ENCODE measurements at places on chromosomes 3 and 15.

DNA sequence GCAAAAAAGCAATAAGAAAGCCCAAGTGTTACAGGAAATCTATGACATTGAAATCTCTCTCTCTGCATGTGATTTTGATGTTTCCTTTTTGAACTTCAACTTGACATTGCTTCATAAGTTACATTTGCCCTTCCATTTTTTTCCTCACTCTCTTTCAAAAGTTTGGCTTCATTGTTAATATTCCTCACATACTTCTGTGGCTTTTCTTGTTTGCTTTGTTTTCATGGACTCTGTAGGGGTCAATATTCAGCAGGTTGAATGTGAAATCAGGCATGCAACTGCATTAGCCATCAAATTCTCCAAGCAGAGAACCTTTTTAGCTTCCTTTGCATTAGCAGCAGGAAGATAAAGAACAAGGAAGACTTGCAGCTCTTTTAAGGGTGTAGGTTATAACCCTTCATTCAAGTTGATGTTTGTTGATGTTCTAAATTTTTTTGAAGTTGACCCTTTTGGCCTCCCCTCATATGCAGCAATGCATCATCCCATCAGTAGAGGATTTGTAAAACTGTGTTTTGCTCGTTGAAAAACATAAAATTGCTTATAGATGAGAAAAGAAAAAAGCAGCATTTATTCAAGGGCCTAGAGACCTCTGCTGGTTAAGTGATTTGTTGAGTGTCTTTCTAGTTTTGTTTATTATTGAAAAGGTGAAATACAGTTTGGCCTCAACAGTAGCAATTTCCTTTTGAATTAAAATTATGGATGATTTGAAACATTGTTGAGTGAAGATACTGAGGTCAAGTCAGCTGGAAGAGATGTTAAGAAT lies 211.4 kb downstream of the IL5RA start:
- DNase-seq, result no peak

GRCh38 chr3:9149566-9149965 lies 99.9 kb downstream of the SRGAP3 start:
- DNase-seq, result no peak

GRCh38 chr3:171806200-171807128 lies 3.8 kb downstream of the PLD1 start:
- DNase-seq, result no peak

GRCh38 chr3:189903562-189904250 lies 217.0 kb downstream of the P3H2 start:
- no peak for DNase-seq

GRCh38 chr15:77371850-77372563 lies 47.9 kb downstream of the PEAK1 start:
- DNase-seq, result no peak

DNA sequence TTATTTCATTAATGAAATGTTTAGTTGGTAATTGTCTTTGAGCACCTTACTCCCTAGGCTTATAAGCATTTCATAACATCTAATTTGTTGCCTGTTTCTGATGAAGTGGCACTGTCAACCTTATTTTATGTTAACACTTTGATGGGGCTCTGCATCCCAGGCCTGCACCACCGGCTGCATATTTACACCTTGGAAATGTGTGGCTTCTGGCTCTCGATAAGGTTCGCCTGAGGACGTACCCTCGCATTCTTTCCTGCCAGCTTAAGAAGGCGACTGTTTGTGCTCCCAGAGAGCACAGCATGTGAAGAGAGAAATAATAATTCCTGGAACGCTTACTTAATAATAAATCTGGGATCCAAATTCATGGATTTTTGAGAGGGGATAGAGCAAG lies 763.3 kb upstream of the CFAP20DC start:
- DNase-seq, result no peak

DNA sequence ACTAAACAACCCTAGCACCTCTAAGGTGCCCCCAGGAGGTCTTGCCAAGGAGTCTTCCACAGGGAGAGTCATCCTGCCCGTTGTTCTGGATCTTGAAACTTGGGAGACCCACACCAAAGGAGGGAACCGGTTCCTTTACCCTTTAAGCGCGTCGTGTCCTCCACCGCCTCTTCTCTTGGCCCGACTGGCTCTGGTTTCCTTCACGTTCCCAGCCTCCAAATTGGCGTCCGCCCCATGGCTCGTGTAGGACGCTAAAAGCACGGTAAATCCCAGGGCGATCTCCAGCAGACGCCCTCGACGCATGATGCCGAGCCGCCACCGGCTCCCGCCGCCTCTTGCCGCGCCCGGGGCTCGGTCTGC lies 1.1 kb downstream of the FBN1 start:
- no peak for DNase-seq

DNA sequence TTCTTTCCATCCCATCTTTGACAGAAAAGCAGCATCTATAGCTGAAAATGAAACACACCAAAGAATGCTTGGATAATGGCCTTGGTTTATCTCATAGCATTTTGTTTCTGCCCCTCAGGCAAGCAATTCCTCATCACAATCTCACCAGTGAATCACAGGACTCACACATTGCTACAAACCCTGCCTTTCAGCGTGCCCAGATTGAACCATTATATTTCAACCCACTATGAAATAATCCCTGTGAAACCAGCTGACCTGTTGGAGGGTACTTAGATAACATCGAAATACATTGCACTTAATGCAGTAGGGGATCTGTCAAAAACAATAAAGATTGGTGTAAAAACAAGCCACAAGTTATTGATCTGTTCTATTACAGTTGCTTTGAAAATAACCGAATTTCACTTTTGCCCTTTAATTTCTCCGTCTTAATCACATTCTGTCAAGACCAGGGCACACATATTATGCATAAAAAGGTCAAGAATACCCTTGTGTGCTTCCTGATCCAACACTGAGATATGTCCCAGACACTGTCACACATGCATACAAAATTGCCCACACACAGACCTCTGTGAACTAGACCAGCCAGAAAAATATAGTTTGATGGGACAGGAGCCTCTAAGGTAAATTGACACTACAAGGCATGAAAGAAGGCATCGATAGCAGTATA lies 839.8 kb downstream of the NTRK3 start:
- no peak for DNase-seq

- DNase-seq, result no peak
These were observed 51.1 kb downstream of the SYNM start for GRCh38 chr15:99155961-99156443.

GRCh38 chr15:70133296-70133695 lies 35.6 kb upstream of the TLE3 start:
- no peak for DNase-seq

DNA sequence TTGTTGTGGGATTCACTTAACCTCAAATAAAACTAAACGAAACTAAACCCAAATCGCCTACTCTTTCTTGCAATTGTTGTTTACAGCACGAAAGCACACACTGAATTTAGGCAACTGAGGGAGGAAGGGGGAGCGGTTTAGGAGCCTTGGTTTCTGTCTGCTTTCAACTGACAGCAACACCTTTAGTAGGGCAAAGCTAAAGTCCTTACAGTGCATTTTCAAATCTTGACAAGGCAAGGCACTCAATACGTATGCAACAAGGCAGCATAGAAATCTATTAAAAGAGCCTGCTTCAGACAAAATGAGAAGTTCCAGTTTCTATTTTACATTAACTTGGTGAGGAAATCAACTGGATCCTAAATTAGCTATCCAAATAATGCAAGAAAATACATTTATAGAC lies 174.6 kb downstream of the CHST2 start:
- no peak for DNase-seq

- DNase-seq, result no peak
These were observed 380.9 kb downstream of the EDEM1 start for GRCh38 chr3:5568451-5568850.

DNA sequence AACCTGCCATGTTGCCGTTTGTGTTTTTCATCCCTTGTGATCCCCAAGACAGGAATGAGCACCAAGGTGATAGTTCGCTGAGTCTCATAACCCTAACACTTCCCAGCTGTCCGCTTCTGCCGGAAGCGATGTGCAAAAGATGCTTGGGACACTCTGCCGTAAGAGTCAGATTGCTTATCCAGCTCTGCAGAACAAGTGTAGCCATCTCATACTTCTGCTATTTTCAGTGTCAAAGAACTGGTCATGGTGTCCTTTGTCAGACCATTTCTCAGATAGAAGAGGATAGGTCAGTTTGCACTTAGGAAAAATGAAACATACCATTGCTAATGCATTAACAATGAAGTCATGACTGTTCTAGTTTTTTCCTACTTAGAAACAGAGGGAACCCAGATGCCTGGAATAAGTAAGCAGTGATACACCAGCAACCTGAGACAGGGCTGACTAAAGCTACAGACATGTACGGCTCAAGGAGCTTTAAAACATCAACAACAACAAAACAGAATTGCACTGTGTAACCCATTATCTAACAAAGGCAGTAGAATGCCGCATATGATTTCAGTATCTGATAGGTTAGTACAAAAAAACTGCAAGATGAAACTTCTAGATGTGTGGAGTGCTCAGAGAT lies 134.0 kb upstream of the IL12A start:
- DNase-seq, result no peak

DNA sequence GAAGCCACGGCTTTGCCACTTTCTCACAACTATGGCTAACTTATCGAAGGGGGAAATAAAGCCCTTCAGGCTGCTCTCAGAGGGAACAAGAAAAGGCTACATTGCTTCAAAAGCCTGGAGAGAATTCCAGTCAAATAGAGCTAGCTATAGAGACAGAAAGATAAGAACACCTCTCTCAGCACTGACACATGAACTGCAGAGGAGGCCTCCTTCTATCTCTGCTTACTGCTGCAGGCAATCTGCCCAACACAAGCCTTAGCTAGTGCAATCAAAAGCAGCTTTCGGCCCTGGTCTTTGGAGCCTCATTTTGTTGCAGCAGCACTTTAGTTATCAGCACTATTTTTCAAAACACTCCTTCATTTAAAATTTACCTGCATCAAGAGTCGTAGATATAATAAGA lies 118.4 kb upstream of the ROBO1 start:
- DNase-seq, result no peak

DNA sequence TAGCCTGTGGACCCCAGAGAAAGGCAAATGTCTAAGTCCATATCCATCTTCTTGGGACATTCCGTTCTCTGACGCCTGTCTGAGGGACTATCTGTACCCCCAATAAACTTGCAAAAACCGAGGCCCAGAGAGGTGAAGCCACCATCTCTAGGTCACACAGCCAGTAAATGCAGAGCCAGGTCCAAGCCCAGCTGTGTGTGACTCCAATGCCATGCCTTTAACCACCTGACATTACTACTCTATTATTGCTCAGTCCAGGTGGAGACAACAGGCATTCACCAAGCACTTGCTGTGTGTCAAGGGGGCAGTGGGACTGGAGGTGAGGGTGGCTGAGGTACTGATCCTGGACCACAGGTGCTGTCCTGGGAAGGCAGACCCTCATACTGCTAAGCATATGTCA lies 25.4 kb downstream of the CYP8B1 start:
- DNase-seq, result no peak

- no peak for DNase-seq
These were observed 24.3 kb downstream of the FILIP1L start for GRCh38 chr3:100089812-100090668.
